ENCODE measurements at places on chromosomes 4 and X. TPM values are rescaled to one million over a fixed set of nuclear protein-coding genes. Genes with fewer than 3 reads are reported as not detected.

SPACA5B gene
- not detected for total RNA-seq

RWDD4 gene
- 25.5 TPM for total RNA-seq

GAGE12J gene
- not detected for total RNA-seq

PDLIM3 gene
- total RNA-seq = not detected

TENT5D gene
- total RNA-seq = not detected

SYTL5 gene
- total RNA-seq = 0.04 TPM

POU3F4 gene
- not detected for total RNA-seq

CASP3 gene
- 36.4 TPM for total RNA-seq

DIPK2B gene
- not detected for total RNA-seq

REELD1 gene
- total RNA-seq = not detected

VEGFC gene
- 80.3 TPM for total RNA-seq

WAS gene
- 0.21 TPM for total RNA-seq

RNF150 gene
- not detected for total RNA-seq

OPN1MW gene
- not detected for total RNA-seq

PPARGC1A gene
- not detected for total RNA-seq

FOXP3 gene
- 0.11 TPM for total RNA-seq

PCYT1B gene
- total RNA-seq = 2.2 TPM
